ENCODE measurements at places on chromosomes 4 and X.
A peak's percentile ranks its signal among the peaks of the same experiment; 100 is the strongest.

DNA sequence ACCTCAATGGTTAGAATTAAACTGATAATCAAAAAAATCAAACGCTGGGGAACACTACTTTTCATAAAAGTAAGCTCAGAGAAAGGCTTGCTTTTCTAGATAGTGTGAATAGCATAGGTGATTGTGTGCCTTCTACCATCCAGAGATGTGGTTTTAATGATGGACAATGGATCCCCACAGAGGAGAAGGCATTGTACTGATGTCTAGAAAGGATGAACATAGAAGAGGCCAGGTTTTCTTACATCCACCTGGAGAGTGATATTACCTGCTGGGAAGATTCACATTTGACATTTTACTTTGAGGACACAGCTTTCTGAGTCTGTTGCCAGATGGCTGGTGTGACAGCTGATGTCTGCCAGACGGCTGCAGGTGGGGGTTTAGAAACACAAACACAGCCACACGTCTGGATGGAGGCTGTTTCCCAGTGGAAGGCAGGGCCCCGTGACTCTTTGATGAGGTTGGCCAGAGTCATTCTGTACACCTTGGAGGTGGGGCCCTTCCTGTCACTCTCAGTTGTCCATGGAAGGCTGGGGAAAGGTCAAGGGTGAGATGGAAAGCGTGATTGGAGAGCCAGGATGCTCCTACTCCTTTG is 114.4 kb downstream of the PSAPL1 start:
- no peak for DNase-seq

DNA sequence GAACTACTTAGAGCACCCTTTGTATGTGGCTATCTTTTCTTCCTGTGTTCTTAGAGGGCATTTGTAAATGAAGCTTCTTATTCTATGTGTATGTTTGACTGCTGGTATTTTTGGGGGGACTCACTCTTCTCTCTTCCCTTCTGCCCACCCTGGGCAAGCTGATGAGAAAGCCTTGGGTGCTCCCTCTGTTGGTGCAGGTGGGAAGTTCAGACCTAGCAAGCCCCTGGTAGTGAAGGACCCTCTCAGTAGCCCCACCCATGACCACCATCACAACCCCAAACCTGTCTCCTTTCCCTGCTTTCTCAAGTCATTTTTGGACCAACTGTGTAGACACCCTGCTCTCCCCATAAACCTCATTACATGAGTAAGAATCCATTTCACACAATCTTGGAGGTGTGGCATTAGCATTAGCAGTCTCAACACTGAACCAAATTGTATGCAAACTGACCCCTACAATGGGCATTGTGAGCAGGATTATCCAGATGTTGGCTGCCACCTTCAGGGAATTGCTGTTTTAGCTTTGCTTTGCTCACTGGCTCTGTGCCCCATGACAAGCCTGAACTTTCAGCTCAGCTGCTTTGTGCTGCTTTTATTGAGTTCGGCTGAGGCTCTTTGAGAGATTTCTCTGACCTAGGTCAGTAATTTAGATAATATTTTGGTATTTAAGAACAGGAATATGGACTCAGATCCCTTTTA is 27.9 kb downstream of the TRIM61 start:
- DNase-seq = no peak

GRCh38 chr4:56684320-56685050 is 3.4 kb upstream of the HOPX start:
- DNase-seq = no peak

DNA sequence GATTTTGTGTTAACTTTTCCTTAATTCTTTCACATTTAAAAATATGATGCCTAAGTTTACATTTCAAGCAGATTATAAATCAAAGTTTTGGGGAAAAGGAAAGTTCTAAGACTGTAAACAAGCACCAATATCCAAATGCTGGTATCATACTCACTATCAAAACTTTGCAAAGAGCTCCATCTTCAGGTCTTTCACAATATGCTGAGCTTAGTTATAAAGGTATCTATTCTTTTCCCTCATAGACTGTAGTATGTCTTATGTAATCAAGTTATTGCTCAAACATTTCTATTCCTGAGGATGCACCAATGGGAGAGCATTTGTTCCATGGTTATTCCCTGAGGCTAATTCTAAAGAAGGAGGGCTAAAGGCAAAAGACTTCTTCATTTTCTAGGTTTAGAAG is 207.9 kb upstream of the FAM241A start:
- no peak for DNase-seq

- peak; percentile 1 for DNase-seq
These were observed 126.6 kb downstream of the PPP4R3C start for GRCh38 chrX:27336466-27337091.

DNA sequence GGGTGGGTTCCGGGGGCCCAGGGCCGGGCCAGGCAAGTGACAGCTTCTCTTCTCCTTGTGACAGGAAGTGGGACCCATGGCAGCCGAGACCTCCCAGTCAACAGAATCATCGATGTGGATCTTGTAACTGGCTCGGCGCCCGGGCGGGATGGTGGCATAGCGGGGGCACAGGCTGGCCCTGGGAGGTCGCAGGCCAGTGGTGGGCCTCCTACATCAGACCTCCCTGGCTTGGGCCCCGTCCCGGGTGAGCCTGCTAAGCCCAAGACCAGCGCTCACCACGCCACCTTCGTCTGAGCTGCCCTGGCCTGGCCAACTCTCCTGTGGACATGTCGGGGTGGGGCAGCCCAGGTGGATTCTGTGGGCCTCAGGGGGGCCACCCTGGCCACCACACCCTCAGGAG is 2.4 kb upstream of the HGFAC start:
- DNase-seq = no peak

- no peak for DNase-seq
These were observed 52.1 kb downstream of the KLHL34 start for GRCh38 chrX:21606002-21606401.

DNA sequence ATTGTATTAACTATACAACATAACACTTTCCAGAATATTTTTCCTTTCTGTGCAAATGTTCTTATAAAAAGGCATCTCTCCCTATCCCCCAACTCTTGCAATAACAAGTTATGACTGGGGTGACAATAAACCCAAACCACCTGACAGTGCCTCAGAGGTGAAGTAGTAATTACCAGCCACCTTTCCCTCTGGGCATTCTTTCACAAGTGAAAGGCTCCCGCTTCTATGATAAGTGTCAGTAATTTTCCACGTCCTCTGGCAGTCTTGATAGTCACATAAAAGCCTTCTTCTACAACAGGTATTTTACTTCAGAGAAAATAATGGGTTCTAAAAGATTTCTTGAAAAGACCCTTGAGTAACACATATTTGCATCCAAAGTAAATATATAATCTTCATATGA is 82.7 kb downstream of the MANBA start:
- no peak for DNase-seq

DNA sequence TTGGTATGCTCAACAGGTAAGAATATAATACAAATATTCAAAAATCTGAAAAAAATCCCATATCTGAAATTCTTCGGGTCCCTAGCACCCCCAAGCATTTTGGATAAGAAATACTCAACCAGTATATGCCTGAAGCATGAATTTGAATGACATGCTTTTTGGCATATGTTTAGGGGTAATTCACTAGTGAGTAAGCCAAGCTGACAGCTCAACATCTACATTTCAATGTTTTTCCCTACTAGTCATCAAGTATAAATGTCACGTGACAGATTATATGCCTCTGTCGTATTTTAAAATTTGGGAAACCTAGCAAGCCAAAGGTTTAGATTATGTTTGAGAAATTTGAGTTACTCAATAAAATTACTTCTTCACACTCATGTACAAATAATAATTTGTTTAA is 125.1 kb downstream of the FGF16 start:
- no peak for DNase-seq

DNA sequence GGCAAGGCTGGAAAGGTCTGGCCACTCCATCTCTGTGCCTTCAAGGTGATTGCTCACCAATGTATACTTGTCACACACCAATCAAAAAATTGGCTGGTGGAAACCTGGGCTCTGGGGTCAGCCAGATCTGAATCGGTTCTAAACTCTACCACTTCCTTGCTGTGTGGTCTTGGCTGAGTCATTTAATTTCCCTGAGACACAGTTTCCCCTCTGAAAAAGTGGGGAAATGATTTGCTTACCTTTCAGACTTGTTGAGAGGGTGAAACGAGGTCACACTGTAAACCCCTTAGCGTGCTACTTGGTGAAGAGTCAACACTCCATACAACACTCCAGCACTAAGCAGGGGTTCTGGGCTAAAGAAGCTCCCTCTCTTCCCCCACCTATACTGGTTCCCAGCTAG is 252.3 kb upstream of the ZIC3 start:
- DNase-seq = no peak

- DNase-seq = no peak
These were observed 163.5 kb downstream of the PPP3CA start for GRCh38 chr4:101183666-101184373.

DNA sequence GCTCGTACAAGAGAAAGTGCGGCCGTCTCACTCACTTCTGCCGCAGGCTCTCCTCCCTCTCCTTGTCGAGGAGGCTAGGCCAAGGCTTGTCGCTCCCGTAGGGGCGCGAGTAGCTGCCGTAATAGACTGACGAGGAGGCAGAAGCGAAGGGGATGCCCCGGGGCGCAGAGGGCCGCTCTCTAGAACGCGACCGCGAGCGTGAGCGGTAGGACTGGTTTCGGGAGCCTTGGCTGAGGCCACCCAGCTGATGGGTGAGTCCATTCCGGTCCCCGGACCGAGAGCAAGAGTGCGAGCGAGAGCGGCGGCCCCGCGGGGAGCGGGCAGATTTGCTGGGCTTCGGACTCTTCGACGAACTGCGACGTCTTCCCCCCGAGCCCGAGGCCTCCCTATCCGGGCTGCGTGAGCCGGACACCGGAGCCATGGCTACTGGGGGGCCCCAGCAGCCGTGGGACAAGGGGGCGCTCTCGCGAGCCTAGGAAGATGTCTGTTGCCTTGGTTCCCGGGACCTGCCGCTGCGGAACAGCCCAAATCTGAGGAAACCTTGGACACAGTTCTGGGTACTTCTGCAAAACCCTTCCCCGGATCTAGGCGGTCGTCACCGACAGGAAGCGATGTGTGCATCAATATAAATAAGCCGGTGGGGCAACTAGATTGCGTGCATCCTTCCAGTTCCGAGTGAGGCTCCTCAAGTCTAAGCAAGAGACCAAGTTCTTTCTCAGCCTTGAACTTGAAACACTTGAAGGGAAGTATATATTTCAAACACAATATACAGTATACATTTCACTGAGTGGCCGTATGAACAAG is at the start of gene NKAP:
Gene NKAP, minus strand, starts transcription at position 567 of the 804 bp plus-strand sequence. Its CDS starts 146 bp downstream, at position 421.
- peak; percentile 81 for DNase-seq

GRCh38 chr4:23878246-23878891 is 11.5 kb downstream of the PPARGC1A start:
- DNase-seq = no peak
